ENCODE measurements at places on chromosomes 12 and 14. TPM values are rescaled to one million over a fixed set of nuclear protein-coding genes. Genes with fewer than 3 reads are reported as not detected.
A peak's percentile ranks its signal among the peaks of the same experiment; 100 is the strongest.

IFNG gene
- not detected for polyA plus RNA-seq

BICDL1 gene
- not detected for polyA plus RNA-seq

OR2AP1 gene
- not detected for polyA plus RNA-seq

ATF1 gene
- 21.9 TPM for polyA plus RNA-seq

RILPL2 gene
- 19.3 TPM for polyA plus RNA-seq

RFX4 gene
- polyA plus RNA-seq: not detected

SPTB gene
- polyA plus RNA-seq: not detected

SLC25A21 gene
- polyA plus RNA-seq: not detected

FLRT2 gene
- polyA plus RNA-seq: not detected

DIO2 gene
- polyA plus RNA-seq: not detected

DNA sequence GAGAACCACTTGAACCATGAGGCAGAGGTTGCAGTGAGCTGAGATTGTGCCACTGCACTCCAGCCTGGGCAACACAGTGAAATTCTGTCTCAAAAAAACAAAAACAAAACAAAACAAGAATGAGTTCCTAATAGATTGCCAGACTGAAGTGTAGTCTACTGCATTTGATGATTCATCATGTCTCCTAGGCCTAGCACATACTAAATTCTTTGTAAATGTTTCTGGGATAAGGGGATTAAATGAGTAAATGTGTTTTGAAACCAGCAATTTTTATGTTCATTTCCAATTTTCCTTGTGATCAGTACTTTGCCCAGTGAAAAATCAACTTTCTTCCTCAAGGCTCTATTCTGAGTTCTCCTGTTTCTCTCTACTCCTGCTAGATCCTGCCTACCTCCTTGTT lies 2.9 kb upstream of the DYRK2 start:
- H3K27ac ChIP-seq: no peak overlapping the region
- H3K27me3 ChIP-seq: peaks cover 8% of the 10 kb centered on the region
- H3K4me1 ChIP-seq: peaks cover 20% of the 10 kb centered on the region
- no peak for DNase-seq

GRCh38 chr14:25233613-25234012 lies 183.7 kb upstream of the STXBP6 start:
- no peaks in the 10 kb centered on the region for H3K36me3 ChIP-seq
- DNase-seq: no peak
- no peaks in the 10 kb centered on the region for H3K27me3 ChIP-seq
- no peaks in the 10 kb centered on the region for H3K4me1 ChIP-seq

- H3K27ac ChIP-seq: no peak overlapping the region
- peaks cover 27% of the 10 kb centered on the region for H3K4me1 ChIP-seq
- no peak overlapping the region for H3K4me3 ChIP-seq
- no peaks in the 10 kb centered on the region for H3K36me3 ChIP-seq
- no peaks in the 10 kb centered on the region for H3K27me3 ChIP-seq
These were observed 12.0 kb upstream of the GALNT6 start for GRCh38 chr12:51403159-51403558.

- H3K27ac ChIP-seq: no peak overlapping the region
- no peaks in the 10 kb centered on the region for H3K27me3 ChIP-seq
- H3K36me3 ChIP-seq: peaks cover 99% of the 10 kb centered on the region
These were observed 28.2 kb upstream of the SNAPC1 start for GRCh38 chr14:61733972-61734371.

GRCh38 chr12:56296295-56296694 lies 3.8 kb downstream of the CS start:
- H3K4me3 ChIP-seq: no peak overlapping the region
- no peaks in the 10 kb centered on the region for H3K27me3 ChIP-seq
- H3K4me1 ChIP-seq: peaks cover 41% of the 10 kb centered on the region
- DNase-seq: no peak
- H3K27ac ChIP-seq: peak overlapping the region; percentile 95
- H3K36me3 ChIP-seq: peaks cover 31% of the 10 kb centered on the region

- no peak overlapping the region for H3K27ac ChIP-seq
- no peak for DNase-seq
- no peaks in the 10 kb centered on the region for H3K27me3 ChIP-seq
- H3K36me3 ChIP-seq: peaks cover 28% of the 10 kb centered on the region
- H3K4me1 ChIP-seq: peaks cover 6% of the 10 kb centered on the region
These were observed 27.1 kb downstream of the DAD1 start for GRCh38 chr14:22561661-22562579.

- H3K36me3 ChIP-seq: no peaks in the 10 kb centered on the region
- H3K27me3 ChIP-seq: no peaks in the 10 kb centered on the region
- no peak overlapping the region for H3K27ac ChIP-seq
- no peak for DNase-seq
- H3K4me1 ChIP-seq: peaks cover 31% of the 10 kb centered on the region
These were observed 61.0 kb downstream of the TAOK3 start for GRCh38 chr12:118311666-118312065.

- no peak overlapping the region for H3K27ac ChIP-seq
- no peaks in the 10 kb centered on the region for H3K4me1 ChIP-seq
- no peaks in the 10 kb centered on the region for H3K27me3 ChIP-seq
- no peak for DNase-seq
- H3K4me3 ChIP-seq: no peak overlapping the region
These were observed 127.5 kb upstream of the RMST start for GRCh38 chr12:97335115-97335514.

GRCh38 chr12:128042825-128043224 lies 224.1 kb upstream of the TMEM132C start:
- no peaks in the 10 kb centered on the region for H3K36me3 ChIP-seq
- H3K4me3 ChIP-seq: no peak overlapping the region
- H3K27ac ChIP-seq: no peak overlapping the region

GRCh38 chr12:43210485-43211192 lies 341.4 kb downstream of the ADAMTS20 start:
- peak; percentile 0 for DNase-seq
- no peaks in the 10 kb centered on the region for H3K4me1 ChIP-seq
- H3K27ac ChIP-seq: no peak overlapping the region
- no peak overlapping the region for H3K4me3 ChIP-seq

DNA sequence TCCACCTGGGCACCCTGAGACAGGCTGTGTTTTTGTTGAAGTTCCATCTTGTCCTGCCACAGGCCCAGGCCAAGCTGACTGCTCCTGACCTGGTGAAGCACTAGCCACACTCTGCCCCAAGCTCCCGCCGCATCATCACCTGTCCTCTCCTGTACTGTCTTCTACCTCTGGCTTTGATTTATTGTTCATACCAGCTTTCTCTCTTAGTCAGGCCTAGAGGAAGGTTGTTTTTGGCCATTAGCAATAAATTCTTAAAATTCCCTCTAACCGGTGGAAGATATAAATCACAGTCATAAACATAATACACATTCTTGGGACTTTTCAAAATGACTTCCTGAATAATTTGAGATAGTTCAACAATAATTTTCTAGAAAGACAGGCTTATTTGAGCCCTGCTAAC lies 169.4 kb downstream of the DAD1 start:
- H3K4me1 ChIP-seq: peaks cover 25% of the 10 kb centered on the region
- H3K27me3 ChIP-seq: no peaks in the 10 kb centered on the region
- no peaks in the 10 kb centered on the region for H3K36me3 ChIP-seq
- no peak for DNase-seq
- H3K27ac ChIP-seq: no peak overlapping the region

- no peak for DNase-seq
- no peaks in the 10 kb centered on the region for H3K4me1 ChIP-seq
- no peaks in the 10 kb centered on the region for H3K27me3 ChIP-seq
These were observed 35.6 kb downstream of the GCH1 start for GRCh38 chr14:54867011-54867410.

DNA sequence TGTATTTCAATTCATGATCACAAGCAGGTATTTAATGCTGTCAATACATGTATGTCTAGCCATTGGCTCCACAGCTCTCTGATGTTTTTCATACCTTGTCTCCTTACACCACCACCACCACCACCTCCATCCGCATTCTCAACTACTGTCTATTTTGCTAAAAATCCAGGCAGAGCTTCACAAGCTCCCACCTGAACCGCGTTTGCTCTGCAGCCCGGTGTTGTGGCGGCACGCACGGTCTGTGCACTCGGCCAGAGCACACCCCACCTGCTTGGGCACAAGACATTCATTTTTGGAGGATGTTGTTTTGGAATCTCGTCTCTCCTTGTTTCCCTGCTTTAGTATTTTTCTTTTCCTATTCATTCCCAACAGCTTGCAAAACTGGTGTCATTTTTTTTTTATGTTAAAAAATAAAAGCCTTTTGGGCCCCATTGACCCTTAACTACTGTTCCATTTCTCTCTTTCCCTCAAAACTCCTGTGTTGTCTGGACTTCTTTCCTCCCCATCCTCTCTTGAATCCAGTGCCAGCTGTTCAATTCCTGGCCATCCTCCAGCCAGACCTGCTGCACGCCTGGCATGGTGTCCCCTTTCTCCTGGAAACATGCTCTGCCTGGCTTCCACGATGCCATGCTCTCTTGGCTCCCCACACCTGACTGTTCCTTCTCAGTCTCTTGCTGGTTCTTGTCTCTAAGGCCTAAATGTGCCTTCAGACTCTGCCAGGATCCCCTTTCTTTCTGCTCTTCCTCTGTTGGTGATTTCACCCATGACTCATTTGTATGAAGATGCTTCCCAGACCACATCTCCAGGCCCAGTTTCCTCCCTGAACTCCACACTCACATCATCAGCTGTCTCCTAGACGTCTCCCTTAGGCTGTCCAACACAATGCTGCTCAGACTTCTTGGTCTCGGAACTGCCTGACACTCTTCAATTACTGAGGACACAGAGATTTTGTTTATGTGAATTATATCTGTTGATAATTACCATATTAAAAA lies 37.9 kb downstream of the PIWIL1 start:
- H3K4me3 ChIP-seq: no peak overlapping the region
- no peak for DNase-seq
- H3K27ac ChIP-seq: no peak overlapping the region
- no peaks in the 10 kb centered on the region for H3K4me1 ChIP-seq
- no peaks in the 10 kb centered on the region for H3K36me3 ChIP-seq
- no peaks in the 10 kb centered on the region for H3K27me3 ChIP-seq

- no peak for DNase-seq
- no peaks in the 10 kb centered on the region for H3K27me3 ChIP-seq
- H3K4me1 ChIP-seq: no peaks in the 10 kb centered on the region
- peaks cover 70% of the 10 kb centered on the region for H3K36me3 ChIP-seq
- H3K4me3 ChIP-seq: no peak overlapping the region
These were observed 19.0 kb downstream of the SPRING1 start for GRCh38 chr12:116718655-116719454.

GRCh38 chr14:100374876-100375265 lies 51.7 kb downstream of the SLC25A47 start:
- H3K27me3 ChIP-seq: no peaks in the 10 kb centered on the region
- DNase-seq: peak; percentile 86
- peaks cover 25% of the 10 kb centered on the region for H3K36me3 ChIP-seq
- peaks cover 51% of the 10 kb centered on the region for H3K4me1 ChIP-seq

- H3K36me3 ChIP-seq: peaks cover 25% of the 10 kb centered on the region
- peak; percentile 23 for DNase-seq
- peaks cover 68% of the 10 kb centered on the region for H3K4me1 ChIP-seq
- peak overlapping the region; percentile 59 for H3K27ac ChIP-seq
- no peaks in the 10 kb centered on the region for H3K27me3 ChIP-seq
- peak overlapping the region; percentile 99 for H3K4me3 ChIP-seq
These were observed 5.0 kb downstream of the BIN2 start for GRCh38 chr12:51318846-51319599.

- H3K27me3 ChIP-seq: no peaks in the 10 kb centered on the region
- H3K4me3 ChIP-seq: no peak overlapping the region
- peaks cover 32% of the 10 kb centered on the region for H3K4me1 ChIP-seq
- no peak overlapping the region for H3K27ac ChIP-seq
- DNase-seq: no peak
These were observed 36.9 kb downstream of the ATP2A2 start for GRCh38 chr12:110317911-110318310.

DNA sequence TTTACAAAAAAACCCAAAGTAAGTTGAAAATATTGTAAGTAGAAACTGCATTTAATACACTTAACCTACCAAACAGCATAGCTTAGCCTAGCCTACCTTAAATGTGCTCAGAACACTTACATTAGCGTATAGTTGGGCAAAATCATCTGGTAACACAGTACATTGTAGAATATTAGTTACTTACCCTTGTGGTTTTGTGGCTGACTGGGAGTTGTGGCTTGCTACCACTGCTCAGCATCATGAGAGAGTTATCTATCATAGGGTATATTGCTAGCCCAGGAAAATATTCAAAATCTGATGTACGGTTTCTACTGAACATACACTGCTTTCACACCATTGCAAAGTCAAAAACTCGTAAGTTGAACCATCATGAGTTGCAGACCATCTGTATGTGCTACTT lies 141.7 kb upstream of the GARIN6 start:
- no peak for DNase-seq
- no peaks in the 10 kb centered on the region for H3K36me3 ChIP-seq
- no peak overlapping the region for H3K4me3 ChIP-seq
- no peaks in the 10 kb centered on the region for H3K27me3 ChIP-seq
- H3K27ac ChIP-seq: no peak overlapping the region
- H3K4me1 ChIP-seq: no peaks in the 10 kb centered on the region

DNA sequence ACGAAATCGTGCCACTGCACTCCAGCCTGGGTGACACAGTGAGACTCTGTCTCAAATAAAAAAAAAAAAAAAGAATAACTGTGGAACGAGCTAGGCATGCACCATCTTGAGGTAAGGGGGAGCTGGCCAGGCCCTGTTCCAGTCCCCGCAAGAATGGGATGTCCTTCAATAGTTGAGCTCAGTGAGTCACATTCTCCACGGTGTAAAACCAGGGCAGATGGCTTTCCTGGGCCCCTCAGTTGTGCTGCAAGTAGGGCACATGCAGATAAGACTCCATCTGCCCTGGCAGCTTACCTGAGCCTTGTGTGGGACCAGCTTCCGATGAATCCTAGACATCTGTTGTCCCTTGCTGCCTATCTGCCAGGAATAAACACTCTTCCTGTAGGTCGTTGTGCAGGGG lies 312.1 kb downstream of the VRK1 start:
- no peak overlapping the region for H3K27ac ChIP-seq
- H3K36me3 ChIP-seq: no peaks in the 10 kb centered on the region
- DNase-seq: no peak
- H3K4me3 ChIP-seq: no peak overlapping the region
- peaks cover 3% of the 10 kb centered on the region for H3K27me3 ChIP-seq

- H3K27ac ChIP-seq: no peak overlapping the region
- DNase-seq: no peak
- H3K36me3 ChIP-seq: no peaks in the 10 kb centered on the region
- H3K4me1 ChIP-seq: no peaks in the 10 kb centered on the region
- H3K4me3 ChIP-seq: no peak overlapping the region
These were observed 40.4 kb upstream of the VRK1 start for GRCh38 chr14:96756745-96757144.

- no peaks in the 10 kb centered on the region for H3K36me3 ChIP-seq
- no peak overlapping the region for H3K27ac ChIP-seq
- peaks cover 22% of the 10 kb centered on the region for H3K4me1 ChIP-seq
- no peaks in the 10 kb centered on the region for H3K27me3 ChIP-seq
These were observed 20.1 kb upstream of the KRT7 start for GRCh38 chr12:52212701-52213563.

GRCh38 chr12:91074154-91074709 lies 16.4 kb upstream of the KERA start:
- no peaks in the 10 kb centered on the region for H3K4me1 ChIP-seq
- no peaks in the 10 kb centered on the region for H3K36me3 ChIP-seq
- H3K27ac ChIP-seq: no peak overlapping the region
- no peak for DNase-seq

- no peaks in the 10 kb centered on the region for H3K4me1 ChIP-seq
- no peak overlapping the region for H3K27ac ChIP-seq
- H3K36me3 ChIP-seq: no peaks in the 10 kb centered on the region
- no peak overlapping the region for H3K4me3 ChIP-seq
- peak; percentile 10 for DNase-seq
These were observed 91.3 kb upstream of the CEP83 start for GRCh38 chr12:94550964-94551363.

- no peaks in the 10 kb centered on the region for H3K36me3 ChIP-seq
- no peak overlapping the region for H3K27ac ChIP-seq
- no peak overlapping the region for H3K4me3 ChIP-seq
- DNase-seq: peak; percentile 68
- H3K27me3 ChIP-seq: no peaks in the 10 kb centered on the region
- H3K4me1 ChIP-seq: peaks cover 87% of the 10 kb centered on the region
These were observed 14.1 kb upstream of the AMN1 start for GRCh38 chr12:31742891-31743290.
